ENCODE measurements at places on chromosomes 6 and 20.
A peak's percentile ranks its signal among the peaks of the same experiment; 100 is the strongest.

DNA sequence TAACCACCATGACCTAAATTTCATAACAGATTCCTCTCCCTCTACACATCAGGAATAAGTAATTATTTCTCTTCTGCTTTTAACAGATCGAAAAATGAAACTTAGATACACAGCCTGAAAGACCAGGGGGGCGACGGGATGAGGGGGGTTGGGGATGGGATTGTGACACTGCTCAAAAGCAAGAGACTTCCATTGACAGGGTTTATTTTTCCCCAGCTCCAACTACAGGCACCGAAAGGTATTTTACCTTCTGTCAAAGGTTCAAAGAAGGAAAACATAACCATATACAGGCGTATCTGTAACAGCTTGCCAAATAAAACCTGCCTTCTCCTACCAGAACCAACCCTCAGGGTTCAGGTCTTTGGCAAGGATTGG is 1.3 kb downstream of the EPHA7 start:
- no peak for DNase-seq

DNA sequence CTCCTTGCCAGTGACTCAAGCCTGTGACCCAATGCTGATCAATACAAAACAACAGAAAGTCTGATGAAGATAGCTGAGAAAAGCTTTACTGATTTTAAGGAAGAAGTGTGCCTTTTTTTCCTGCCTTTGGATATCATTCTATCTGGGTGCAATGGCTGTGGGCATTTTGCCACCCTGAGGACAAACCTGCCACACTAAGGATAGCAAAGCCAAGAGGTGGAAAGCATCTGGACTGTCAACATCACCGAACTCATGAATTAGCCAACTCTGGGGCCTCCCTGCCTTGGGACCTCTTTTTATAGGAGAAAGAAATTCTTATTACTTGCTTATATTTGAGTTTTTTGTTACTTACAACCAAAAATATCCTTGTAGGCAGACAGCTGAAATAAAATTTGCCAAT is 19.9 kb downstream of the RALGAPA2 start:
- DNase-seq = no peak

DNA sequence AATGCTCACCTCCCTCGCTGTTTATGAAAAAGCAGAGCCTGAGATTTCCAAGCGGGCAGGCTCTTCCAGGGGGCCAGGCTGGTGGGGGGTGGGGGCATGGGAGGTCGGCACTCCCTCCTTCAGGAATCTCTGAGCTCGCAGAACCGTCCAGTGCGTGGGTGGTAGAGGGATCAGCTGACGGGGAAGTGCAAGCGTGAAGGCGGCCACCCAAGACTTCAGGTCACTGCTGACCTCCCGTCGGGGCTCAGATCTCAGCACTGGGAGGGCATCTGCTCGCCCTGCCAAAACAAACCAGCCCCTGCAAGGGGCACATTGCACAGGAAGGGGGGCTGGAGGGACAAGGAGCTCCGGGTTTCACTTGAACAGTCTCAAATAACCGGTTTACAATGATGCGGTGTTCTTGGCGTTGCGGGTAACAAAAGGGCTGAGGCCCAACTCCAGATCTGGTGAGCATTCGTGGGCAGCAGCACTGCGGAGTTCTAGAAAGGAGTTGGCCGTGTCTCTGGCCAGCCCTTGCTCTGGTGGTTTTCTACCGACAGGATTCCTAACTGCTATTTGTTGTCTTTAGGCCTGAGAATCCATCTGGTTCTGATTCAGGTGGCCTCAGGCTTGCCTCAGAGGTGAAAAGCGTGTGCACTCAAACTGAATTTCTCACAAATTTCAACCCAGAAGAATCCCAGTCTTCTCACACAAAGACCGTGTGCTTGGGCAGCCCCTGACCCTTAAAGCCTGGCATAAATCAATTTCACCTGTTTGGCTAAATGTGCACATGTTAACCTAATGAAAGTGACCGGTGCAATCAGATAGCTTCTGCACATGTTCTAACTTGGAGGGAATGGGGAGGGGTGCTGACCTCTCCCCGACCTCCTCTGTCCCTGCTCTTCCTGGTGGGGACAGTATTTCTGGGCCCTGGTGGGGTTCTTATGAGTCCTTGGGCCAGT is 191.6 kb downstream of the MYLK4 start:
- DNase-seq = no peak

GRCh38 chr6:89145956-89146717 is at the start of gene PM20D2:
TSS of gene PM20D2 (plus strand) at chr6:89146055. CDS start at chr6:89146145, 90 bp downstream.
- peak; percentile 47 for DNase-seq

DNA sequence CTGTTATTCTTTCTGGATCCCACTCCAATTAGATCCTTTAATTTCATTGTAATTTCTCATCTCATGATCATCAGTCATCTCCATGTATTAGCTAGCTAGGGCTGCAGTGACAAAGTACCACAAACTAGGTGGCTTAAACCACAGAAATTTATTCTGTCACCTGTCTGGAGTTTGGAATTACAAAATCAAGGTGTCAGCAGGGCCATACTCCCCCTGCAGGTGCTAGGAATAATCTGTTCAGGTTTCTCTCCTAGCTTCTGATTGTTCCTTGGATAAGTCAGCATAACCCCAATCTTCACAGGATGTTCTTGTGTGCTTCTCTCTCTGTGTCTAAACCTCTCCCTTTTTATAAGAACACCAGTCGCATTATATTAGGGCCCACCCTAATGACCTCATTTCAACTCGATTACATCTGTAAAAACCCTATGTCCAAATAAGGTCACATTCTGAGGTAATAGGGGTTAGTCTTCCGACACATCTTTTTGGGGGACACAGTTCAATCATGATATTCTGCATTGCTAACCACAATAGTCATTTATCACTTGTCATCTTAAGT is 40.5 kb downstream of the BEND6 start:
- no peak for DNase-seq

DNA sequence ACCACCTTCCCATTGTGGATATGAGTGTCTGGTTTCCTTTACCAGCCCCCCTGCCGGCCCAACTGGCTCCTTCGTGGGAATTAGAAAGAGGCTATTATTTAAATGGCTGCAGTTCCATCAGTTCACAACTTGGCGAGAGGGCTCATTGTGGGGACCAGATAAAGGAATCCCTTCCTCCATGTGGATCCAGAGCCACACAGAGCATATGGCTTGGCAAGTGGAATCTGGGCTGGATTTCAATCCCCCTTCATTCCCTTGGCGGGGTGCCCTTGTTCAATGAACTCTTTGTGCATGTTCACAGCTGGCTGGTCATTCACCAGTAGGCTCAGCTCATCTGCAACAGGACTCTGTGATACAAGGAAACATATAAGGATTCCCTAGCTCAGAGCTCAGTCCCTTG is 140.6 kb downstream of the OPN5 start:
- no peak for DNase-seq

DNA sequence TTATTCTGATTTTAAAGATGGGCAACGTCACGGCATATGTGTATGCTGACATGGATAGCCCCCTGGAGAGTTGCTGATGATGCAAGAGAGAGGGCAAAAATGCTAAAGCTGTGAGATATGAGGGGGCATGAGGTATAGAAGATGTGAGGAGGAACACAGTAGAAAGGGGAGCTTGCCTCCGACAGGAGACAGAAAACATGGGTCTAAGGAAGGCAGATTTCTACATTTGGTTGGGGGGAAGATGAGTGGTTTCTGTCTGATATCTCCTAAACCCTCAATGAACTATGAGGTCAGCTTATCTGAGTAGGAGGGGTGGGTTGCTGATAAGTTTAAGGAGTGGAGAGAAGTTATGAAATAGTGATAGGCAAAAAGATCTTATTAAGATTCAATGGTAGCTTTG is 6.0 kb downstream of the RNF24 start:
- DNase-seq = no peak

- DNase-seq = no peak
Measured at GRCh38 chr6:56730663-56731529, 88.2 kb upstream of the DST start.

DNA sequence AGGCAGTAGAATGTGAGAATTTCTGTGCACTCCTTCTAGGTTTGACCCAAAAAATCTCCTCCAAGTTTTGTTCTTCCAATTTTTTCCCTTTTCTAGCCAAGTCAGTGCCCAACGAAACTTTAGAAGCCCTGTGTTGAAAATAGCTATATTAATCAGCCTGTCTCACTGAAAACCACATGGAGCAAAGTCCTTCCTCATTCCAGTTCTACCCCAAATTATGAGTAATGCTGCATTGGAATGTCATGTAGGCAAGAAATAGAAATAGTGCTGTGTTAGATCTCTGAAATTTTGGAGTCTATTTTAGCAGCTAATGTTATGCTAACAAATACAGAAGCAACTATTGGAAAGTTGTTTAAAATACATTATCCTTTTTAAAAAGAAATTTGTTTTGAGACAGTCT is 725.5 kb downstream of the TBC1D32 start:
- no peak for DNase-seq

DNA sequence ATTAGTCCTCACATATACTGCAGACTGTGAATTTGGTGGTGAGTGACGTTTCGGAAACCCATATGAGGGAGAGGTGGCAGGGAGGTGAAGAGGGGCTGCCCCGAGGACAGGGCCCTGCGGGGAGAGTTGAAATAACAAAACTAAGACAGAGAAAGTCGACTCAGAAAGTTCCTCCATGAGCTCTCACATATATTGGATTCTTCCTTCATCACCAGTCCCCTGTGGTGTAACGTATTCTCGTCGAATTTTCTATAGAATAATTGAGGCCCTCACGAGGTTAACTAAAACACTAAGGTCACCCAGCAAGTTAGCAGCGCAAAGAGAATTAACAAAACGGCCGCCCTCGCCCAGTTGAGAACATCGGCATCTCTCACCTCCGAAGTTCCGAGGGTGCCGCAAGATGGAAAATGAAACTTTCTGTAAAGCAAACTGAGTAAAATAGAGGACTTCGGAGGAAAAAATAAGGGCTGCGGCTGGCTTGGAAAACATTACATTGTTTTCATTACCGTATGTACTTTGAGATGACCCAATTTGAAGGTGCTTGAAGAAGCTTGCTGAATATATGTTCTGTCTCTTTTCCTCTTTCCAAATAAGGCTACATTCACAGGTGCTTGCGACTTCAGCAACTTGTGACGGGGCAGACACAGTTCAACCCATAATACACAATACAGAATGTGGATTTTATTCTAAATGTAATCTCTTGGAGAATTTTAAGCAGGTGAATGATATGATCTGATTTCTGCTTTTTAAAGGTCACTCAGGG is 490.9 kb upstream of the JARID2 start:
- DNase-seq = peak; percentile 37

GRCh38 chr6:136136274-136136673 is 113.8 kb downstream of the MTFR2 start:
- DNase-seq = no peak

GRCh38 chr6:11434565-11435326 is 102.8 kb upstream of the TMEM170B start:
- no peak for DNase-seq

GRCh38 chr6:156953479-156954146 is 176.4 kb downstream of the ARID1B start:
- no peak for DNase-seq

DNA sequence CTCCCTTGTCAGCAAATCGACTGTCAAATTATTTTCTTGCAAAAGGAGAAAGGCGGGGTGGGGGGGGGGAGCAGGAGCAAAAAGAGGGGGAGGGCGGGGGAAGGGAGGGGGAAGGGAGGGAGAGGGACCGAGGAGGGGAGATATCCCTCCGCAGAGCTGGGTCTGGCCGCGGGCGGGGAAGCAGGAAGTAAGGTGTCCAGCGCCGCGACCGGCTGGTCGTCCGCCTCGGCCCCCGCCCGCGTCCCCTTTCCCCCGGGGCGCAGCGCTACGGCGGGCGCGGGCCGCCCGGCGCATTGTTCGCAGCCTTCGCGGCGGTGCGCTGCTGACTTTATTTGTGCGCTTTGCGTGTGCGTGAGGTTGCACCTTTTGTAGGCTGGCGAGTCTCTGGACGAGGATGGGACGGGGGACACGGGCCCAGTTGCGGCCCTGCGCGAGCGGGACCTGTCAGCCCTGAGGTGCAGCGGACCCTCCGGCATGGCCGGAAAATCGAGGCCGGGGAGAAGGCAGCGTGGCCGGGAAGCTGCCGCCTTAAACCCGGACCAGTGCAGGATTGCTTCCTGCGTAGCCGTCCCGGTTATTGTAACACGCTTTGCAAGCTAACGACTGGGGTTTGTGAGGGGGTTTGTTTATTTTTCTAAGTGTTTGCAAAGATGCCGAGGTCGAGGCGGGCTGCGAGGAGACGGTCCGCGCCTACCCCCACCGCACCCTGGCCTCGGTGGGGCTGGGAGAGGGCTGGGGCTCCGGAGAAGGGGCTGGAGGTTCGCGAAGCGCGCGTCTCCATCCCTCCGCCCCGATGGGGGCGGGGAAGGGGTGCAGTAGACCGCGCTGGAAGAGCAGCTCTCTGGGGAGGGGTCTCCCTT is 675 bp upstream of the TRERF1 start:
- DNase-seq = peak; percentile 63

DNA sequence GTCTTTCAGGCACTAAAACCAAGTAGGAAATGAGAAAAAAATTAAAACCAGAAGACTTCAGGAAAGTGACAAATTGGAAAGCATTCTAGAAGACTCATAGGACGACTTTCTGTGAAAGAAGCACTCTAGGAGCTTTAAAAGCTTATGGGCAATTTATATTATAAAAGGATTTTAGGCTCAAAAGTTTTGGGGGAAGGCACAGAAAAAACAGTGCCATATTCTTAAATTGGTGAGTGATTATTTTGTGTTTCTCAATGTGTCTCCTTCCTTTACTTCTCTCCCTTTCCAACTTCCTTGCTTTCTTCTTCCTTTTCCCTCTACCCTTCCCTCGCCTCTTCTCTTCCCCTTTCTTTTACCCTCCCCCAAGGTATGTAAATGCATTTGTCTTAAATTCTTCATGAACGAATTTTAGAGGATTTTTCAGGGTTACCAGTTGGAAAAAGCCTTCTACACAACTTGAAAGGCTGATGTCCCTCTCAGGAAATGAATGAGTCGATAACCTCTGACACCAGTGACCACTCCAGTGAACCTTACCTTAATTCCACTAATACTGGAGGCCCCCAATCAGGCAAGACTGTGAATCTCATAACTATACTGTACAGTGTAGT is 2.6 kb upstream of the LIN28B start:
- no peak for DNase-seq

DNA sequence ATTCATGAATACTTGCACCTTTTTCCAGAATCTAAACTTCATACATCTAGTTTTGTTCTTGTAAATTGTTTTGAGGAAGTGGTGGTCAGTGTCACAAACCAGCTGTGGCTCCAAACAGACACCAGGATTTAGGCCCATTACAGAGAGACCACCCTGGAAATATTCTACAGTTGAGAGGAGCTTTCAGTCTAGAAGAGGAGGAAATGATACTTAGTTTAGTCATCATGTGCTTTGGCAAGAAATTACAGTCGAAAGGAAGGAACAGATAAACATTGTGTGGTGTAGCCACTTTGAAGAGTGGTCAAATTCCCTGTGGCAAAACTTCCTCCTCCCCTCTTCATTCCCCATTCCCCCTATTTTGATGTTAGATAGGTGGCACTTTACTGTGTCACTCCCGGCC is 15.7 kb downstream of the DCBLD1 start:
- no peak for DNase-seq

- no peak for DNase-seq
Measured at GRCh38 chr6:90947184-90948064, 360.6 kb upstream of the MAP3K7 start.

Measured in CD8-positive, alpha-beta memory T cell (primary cell).